NCI-H2029 (cell line): ENCODE measurements at places on chromosomes 3 and 15.

DNA sequence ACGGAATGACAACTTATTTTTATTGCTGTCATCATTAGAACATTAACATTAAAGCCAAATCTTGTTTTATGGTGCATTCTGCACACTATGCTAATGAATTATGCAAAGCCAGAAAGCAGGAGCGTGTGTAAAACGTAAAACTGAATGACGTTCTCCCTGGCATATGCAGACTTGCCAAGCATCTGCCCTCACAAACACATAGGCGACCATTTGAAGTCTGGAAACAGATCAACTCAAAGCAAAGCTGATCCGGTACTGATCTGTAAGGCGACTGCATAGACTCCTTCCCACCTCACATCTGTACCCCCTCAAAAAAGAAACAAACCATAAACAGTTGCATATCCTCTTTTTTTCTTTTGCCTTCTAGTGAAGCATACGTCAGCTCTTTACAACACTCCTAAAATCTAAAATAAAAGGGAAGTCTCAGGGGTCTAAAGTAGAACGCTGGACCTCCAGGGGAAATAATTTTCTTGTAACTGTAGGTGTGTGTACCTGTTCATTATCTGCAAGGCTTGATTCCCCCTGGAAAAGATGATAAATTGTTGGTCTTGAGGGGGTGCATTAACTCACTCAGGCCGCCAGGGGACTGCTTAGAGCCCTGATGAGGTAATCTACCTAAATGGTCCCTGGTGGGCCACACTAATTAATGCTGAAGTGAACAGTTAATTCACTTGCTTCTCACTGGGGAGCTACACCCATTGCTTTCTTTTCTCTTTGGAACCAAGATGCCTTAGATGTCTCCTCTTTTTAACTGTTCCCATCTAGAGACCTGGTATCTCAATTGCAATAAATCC lies 231.4 kb downstream of the CDIN1 start:
- no peak for DNase-seq

DNA sequence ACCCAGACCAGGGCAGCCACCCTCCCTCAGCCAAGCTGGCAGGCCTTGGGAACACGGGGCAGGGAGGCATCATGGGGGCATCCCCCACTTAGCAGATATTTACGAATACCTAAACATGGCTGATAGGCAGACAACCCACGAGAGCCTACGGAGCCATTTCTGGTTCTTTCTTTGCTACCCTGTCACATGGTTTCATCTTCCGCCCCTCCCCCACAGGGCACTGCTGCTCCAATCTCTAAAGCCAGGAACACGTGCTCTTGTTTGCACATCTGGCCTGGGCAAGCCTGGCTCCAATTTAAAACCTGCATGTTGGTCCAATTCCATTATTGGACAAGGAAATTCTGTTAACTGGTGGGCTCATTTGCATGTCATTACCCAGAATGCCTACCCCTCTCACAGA lies 447.4 kb upstream of the NR2F2 start:
- DNase-seq, result no peak

DNA sequence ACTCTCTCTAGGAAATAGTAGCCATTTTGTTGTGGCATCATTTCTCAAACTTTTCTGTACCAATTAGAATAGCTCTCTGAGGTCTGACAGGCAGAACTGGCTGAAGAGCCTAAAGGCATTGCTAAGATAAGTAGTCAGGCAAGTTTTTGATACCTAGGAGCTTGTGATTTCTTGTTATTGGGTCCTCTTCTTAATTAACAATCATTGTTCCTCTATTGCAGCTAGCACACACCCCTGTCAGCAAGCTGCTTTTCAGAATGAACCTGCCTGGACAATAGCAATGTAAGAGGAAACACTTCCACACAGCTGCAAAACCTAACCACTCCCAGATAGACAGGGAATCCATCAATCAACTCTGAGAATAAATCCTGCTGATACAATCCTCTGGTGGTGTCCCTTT lies 403.9 kb upstream of the TBL1XR1 start:
- no peak for DNase-seq

DNA sequence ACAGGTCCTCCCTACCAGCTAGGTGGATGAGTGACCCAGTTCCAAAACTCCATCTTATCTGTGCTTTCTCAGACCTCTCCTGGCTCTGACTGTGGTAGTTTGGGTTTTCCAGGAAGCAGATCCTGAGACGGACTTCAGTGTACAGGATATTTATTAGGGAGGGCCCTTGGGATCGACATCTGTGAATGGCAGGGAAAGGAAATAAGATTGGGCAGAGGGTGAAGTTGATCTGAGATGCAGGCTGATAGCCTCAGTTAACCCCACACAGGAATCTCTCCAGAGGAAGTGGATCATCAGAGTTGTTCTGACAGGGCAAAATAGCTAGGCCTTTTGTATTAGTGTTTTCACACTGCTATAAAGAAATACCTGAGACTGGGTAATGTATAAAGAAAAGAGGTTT lies 16.7 kb upstream of the MAPK6 start:
- no peak for DNase-seq

DNA sequence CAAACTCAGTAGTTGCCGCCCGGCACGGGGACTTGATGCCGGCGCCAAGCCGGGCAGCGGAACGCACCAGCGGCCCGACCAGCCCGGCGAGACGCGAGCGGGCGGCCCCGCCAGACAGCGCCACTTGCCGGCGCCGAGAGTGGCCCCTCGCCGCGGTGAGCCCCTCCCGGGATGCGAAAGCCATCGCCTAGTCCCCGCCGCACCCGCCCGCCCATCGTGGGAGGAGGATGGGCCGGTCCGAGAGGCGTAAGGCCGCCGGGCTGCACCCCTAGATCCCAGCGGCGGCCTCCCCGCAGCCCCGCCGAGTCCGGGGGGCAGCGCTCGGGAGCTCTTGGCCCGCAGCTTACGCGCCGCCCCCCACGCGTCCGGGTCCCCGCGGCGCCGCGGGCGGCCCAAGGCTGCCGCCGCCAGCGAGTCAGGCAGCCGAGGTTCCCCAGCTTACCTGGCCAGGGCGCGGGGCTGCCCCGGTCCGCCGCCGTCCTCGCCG lies 609 bp downstream of the GOLGA8A start:
- DNase-seq, result no peak

DNA sequence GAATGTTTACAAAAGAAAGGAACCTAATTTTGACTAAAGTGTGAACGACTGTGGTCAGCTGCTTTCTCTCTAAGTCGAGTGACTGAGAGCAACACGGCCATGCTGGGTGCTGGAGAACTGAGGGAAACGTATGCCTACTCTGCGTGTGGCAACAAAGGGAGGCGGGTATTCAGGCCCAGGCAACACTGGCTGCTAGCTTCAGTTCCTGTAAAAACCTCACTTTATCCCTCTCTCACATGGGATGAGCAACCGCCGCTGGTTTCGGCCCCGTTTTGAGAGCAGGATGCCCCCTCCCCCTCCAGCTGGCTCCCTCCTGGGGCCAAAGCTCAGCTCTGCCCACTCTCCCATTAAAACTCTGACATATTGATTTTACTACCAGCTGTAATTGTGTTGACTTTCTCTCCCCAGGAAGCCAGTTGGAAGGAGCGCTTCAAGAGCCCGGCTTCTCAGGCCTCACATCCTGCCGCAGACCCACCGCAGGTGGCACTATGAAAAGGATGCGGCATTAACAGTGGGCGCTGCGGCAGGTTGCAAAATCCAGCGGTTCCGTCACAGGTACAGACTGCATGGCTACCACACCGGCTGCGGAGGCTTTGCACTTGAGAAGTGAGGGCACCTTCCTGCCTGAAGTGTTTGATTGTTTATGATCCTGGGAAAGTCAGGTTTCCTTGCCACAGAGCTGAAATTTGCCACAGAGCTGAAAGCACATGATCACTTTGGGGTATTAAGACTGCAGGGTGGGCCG lies 12.7 kb downstream of the PLXND1 start:
- DNase-seq, result peak; percentile 76

GRCh38 chr3:111932946-111933345 lies 45.9 kb upstream of the ABHD10 start:
- no peak for DNase-seq

- DNase-seq, result no peak
These were observed 40.1 kb downstream of the ANAPC13 start for GRCh38 chr3:134445636-134446035.

DNA sequence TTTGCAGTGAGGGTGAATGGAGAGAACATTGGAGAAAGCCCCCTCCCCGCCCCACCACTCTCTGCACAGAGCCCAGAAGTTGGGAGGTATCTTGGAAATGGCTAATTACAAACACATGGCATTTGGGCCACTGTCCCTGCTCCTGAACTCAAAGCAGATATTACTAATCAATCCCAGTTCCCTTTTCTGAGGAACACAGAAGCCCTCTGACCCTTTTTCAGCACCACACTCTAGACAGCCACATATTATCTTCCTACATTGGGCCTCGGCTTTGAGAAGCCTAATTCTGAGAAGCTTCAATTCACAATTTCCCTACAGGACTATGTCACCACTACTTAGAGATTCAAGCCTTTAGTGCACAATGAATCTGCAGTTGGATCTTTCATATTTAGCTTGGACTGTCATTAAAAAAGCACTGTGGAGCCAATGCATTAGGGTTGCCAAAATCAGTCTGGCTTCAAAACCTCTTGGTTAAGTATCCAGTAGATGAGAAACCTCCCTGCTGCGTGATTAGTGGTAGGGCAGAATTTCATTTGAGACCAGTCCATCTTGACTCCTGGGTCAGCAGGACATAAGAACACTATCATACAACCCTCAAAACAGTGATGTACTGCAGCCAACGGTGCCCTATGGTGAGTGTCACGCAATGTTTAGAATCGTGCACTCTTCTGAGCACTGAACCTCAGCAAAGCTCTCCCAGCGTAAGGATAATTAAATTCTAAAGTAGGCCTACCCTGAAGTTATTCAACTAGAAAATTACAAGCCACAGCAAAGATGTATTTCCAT lies 26.1 kb downstream of the MGLL start:
- no peak for DNase-seq

- no peak for DNase-seq
These were observed 16.4 kb downstream of the FAM107A start for GRCh38 chr3:58560771-58561311.

DNA sequence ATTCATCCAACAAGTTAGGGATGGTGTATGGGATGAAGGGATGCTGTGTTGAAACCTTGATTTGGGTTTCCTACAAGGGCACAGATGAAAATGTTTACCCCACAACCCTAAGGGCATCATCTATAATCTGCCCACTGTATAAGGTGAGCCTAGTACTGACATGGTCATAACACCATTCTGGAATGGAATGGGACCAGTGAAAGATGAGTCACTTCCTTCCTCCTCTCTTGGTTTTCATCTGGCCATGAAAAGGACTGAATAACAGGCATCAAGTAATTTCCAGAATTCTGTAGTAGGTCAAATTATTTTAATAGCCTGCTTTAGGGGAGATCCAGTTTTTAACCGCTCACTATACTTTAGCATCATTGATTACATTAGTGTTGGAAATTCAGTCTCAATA lies 538.6 kb downstream of the NR2F2 start:
- no peak for DNase-seq

DNA sequence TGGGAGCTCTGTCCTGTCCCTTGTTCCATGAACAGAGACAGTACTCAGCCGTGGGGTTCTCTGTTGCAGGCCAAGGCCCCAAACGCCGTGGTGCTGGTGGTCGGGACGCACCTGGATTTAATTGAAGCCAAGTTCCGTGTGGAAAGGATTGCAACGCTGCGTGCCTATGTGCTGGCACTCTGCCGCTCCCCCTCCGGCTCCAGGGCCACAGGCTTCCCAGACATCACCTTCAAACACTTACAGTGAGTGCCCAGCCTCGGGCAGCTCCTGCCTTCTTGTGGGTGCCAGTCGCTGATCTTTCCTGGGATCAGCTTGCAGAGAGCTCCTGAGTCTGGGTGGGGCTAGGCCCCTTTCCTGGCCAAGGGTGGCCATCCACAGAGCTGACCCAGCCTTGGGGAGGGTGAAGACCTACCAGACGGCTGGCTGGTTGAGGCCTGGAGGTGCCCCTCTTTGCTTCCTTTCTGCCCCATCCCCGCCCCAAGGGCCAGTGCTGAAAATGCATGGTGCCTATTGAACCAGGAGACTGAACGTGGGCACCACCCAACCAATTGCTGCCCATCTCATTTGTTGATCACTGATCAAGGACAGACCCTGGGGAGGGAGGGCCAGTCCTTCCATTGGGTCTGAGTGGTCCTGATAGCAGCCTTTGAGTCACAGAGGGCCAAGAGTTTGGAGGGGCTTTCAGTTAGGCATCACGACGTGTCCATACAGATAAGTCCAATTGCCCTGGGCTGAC lies 106.9 kb downstream of the LRRK1 start:
- no peak for DNase-seq

DNA sequence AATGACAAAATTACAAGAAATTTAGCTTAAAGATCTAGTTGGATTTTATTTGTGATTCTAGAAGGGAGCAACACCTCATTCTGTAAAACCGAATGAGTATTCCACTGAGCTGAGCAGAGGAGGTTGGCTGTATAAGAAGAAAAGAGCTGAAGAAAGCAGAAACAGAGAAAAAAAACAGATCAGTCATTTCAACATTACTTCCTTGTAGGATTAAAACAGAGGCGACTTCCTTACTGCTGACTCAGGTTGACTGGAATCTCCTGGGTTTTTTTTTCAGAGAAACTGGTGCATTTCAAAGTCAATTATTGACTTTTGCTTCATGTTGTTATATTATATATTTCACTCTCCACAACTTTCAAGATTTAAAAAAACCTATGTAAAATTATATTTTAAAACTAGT lies 368.1 kb upstream of the UBE2E2 start:
- DNase-seq, result no peak

DNA sequence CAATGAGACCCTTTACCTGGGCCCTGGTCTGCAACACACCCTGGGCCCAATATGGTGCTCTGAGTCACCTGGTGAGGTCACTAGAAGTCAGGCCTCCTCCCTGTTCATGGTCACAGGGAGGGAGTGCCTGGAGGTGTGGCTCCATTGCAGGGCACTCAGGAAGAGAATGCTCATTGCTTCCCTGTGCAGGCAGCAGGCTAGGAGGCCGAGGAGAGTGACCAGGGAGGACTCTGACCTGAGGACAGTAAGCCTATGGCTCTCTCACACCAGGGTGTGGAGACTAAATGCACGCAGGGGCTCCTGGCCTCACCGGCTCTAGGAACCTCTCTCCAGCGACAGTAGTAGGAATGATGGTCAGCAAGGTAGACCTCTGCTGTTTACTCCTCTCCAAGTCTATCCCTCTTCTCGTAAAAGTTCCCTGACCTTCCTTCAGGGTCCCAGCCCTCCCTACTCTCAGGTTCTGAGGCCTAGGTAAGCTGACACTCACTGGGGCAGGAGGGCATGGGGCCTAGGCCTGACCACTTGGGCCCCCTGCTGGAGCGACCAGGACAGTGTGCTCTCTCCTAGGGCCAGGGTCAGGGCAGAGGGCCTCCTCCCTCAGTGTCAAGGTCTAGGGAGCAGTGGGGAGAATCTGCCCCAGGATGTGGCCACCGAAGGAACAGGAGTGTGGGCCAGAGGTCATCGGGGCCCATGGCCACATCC lies 9.6 kb upstream of the SLCO2A1 start:
- no peak for DNase-seq

DNA sequence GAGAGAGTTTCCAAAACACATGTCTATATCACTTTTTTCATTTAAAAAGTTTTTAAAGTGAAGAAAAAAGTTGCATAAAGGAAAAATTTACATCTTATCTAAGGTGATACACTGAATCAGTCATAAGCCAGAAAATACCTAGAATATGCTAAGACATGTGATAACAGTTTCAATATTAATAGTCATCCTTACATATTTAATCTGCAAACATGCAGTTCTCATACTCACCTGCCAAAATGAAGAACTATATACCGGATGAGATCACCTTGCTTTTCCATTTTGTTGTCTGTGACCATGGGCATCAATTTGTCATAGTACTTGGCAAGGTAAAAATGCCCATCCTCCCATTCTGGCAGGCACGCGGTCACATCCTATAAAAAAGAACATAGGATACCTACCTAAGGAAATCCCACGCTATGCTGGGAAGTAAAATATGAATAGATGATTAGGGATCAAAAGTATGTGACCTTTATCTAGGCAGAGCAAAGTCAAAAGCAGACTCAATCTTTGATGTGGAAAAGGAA lies 37.1 kb upstream of the XRN1 start:
- no peak for DNase-seq
